Uterus (tissue), 4 donors: ENCODE measurements at places on chromosomes 11 and 22. TPM values are rescaled to one million over a fixed set of nuclear protein-coding genes. Genes with fewer than 3 reads are reported as not detected.

GRCh38 chr11:17734986-17735817 lies 621 bp downstream of the KCNC1 start:
- peak; percentile 58 for DNase-seq
- no peaks in the 10 kb centered on the region for H3K36me3 ChIP-seq
- H3K27me3 ChIP-seq, result peaks cover 20% of the 10 kb centered on the region
- no peak overlapping the region for H3K4me3 ChIP-seq
- H3K4me1 ChIP-seq, result peaks cover 11% of the 10 kb centered on the region

DNA sequence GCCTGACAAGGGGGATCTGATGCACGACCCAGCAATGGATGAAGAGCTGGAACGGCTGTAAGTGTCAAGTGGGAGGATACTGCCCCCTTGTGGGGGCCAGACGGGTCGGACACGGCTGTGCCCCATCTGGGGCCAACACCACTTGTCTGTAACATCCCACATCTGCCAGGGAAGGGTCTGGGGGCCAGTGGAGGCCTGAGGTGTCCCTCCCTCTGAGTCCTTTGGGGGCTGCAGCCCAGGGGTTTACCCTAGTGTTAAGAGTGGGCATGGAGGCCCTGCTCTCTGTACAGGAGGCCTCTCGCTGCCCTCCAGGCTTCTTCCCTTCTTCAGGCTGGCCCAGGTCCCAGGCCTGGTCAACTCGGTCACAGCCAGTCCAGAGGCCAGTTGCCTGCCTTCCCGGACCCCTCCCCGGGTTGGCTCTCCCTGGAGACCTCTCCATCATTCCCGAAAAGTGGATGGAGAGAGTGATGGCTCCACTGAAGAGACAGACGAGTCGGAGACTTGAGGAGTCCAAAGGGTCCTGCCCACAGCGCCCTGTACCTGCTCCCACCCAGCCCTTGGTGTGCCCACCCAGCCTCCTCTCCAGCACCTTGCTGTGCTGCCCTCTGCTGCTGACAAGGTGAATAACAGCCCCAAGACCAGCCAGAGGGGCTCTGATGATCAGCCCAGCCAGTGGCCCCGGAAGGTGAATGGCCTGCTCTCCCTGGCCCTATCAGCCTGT lies 15.4 kb downstream of the ARFGAP2 start:
- DNase-seq, result peak; percentile 53
- H3K27ac ChIP-seq, result peak overlapping the region; percentile 3
- no peaks in the 10 kb centered on the region for H3K36me3 ChIP-seq
- H3K27me3 ChIP-seq, result no peaks in the 10 kb centered on the region

DNA sequence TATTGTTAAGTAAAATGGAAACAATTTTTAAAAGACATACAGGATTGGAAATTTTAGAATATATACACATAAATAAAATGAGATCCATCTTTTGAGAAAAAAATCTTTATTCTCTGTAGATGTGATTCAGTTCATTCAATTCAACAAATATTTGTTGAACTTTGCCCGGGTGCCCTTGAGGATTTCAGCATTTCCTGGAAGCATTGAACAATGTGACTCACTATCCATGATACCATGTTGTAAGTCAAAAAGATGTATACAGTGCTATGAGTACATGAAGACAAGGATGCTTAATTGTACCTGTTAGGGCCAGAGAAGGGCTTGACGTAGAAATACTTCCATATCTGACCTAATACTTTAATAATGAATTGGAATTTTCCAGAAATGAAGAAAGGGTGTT lies 353.7 kb downstream of the METTL15 start:
- H3K4me3 ChIP-seq, result no peak overlapping the region
- H3K4me1 ChIP-seq, result no peaks in the 10 kb centered on the region
- H3K36me3 ChIP-seq, result no peaks in the 10 kb centered on the region
- H3K27me3 ChIP-seq, result no peaks in the 10 kb centered on the region

GRCh38 chr11:105274631-105275030 lies 135.1 kb upstream of the CARD18 start:
- no peaks in the 10 kb centered on the region for H3K4me1 ChIP-seq
- H3K27me3 ChIP-seq, result no peaks in the 10 kb centered on the region
- no peak for DNase-seq
- no peak overlapping the region for H3K4me3 ChIP-seq
- H3K36me3 ChIP-seq, result no peaks in the 10 kb centered on the region

GRCh38 chr11:120516461-120517389 lies 5.2 kb downstream of the GRIK4 start:
- no peaks in the 10 kb centered on the region for H3K36me3 ChIP-seq
- DNase-seq, result no peak
- no peak overlapping the region for H3K27ac ChIP-seq
- no peaks in the 10 kb centered on the region for H3K4me1 ChIP-seq
- no peaks in the 10 kb centered on the region for H3K27me3 ChIP-seq
- no peak overlapping the region for H3K4me3 ChIP-seq

GRCh38 chr22:19884954-19885751 lies 30.5 kb upstream of the GNB1L start:
- H3K36me3 ChIP-seq, result no peaks in the 10 kb centered on the region
- H3K27me3 ChIP-seq, result no peaks in the 10 kb centered on the region
- H3K27ac ChIP-seq, result no peak overlapping the region

GRCh38 chr11:67280788-67281551 lies 8.1 kb upstream of the ANKRD13D start:
- no peaks in the 10 kb centered on the region for H3K4me1 ChIP-seq
- DNase-seq, result no peak
- no peaks in the 10 kb centered on the region for H3K36me3 ChIP-seq

GRCh38 chr11:118211006-118211405 lies 13.8 kb downstream of the JAML start:
- no peaks in the 10 kb centered on the region for H3K27me3 ChIP-seq
- H3K27ac ChIP-seq, result no peak overlapping the region
- no peak for DNase-seq
- no peaks in the 10 kb centered on the region for H3K36me3 ChIP-seq

GRCh38 chr11:92967867-92968266 lies 1.6 kb upstream of the MTNR1B start:
- H3K27me3 ChIP-seq, result no peaks in the 10 kb centered on the region
- no peaks in the 10 kb centered on the region for H3K4me1 ChIP-seq
- DNase-seq, result no peak

DNA sequence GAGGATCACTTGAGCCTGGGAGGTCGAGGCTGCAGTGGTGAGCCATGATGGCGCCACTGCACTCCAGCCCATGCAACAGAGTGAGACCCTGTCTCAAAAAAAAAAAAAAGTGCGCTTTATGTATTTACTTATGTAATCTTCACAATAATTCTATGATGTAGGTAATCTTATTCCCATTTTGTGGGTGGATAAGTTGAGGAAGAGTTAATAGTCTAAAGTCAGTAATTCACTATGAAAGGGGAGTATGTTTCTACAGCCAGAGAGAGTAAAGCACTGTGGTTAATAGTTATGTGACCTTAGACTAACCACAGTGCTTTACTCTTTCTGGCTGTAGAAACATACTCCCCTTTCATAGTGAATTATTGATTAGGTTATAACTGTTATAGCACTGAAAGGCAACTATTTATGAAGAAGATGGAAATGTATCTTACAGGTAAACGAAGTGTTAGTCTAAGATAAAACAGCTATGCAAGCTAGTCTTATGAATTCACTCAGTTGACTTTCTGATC lies 11.9 kb downstream of the CTR9 start:
- H3K27me3 ChIP-seq, result no peaks in the 10 kb centered on the region
- no peak overlapping the region for H3K4me3 ChIP-seq
- H3K36me3 ChIP-seq, result no peaks in the 10 kb centered on the region
- H3K4me1 ChIP-seq, result no peaks in the 10 kb centered on the region
- H3K27ac ChIP-seq, result no peak overlapping the region
- no peak for DNase-seq

DNA sequence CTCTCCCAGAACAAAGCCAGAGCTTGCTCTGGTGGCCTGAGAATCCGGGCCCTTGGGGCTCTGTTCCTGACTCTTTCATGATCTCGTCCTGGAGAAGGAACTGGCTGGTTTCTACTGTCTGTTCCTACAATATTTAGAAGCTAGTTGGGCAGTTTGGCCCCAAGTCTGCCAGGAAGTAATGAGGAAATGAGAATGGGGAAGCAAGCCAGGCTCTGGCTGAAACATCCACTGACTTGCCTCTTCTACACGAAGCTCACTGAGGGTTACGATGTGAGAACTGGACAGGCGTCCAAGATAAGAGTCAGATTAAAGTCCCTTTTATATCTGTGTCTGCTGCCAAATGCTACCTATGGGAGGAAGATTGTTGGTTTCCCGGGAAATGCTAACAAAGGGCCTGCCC lies 110.0 kb upstream of the KIRREL3 start:
- H3K27ac ChIP-seq, result no peak overlapping the region
- H3K4me3 ChIP-seq, result no peak overlapping the region
- no peaks in the 10 kb centered on the region for H3K27me3 ChIP-seq

DNA sequence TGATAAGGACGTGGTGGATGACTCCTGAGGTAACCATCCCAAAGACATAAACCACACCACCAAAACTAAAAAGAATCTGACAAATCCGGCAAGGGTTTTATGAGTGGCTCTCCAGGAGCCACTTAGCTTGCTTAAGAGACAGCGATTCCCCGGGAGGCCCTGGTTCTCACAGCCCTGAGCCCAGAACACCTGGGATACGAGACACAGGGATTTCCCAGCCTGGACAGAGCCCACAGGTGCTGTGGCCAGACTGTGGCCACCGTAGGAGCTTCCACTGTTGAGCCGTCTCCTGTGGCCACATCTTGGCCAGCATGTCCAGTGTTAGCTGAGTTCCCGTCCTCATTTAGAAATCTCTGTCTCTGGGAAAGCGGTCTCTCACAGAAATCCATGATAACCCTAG lies 71.2 kb upstream of the ASPHD2 start:
- H3K27me3 ChIP-seq, result peaks cover 6% of the 10 kb centered on the region
- H3K27ac ChIP-seq, result no peak overlapping the region
- no peaks in the 10 kb centered on the region for H3K4me1 ChIP-seq
- no peaks in the 10 kb centered on the region for H3K36me3 ChIP-seq

DNA sequence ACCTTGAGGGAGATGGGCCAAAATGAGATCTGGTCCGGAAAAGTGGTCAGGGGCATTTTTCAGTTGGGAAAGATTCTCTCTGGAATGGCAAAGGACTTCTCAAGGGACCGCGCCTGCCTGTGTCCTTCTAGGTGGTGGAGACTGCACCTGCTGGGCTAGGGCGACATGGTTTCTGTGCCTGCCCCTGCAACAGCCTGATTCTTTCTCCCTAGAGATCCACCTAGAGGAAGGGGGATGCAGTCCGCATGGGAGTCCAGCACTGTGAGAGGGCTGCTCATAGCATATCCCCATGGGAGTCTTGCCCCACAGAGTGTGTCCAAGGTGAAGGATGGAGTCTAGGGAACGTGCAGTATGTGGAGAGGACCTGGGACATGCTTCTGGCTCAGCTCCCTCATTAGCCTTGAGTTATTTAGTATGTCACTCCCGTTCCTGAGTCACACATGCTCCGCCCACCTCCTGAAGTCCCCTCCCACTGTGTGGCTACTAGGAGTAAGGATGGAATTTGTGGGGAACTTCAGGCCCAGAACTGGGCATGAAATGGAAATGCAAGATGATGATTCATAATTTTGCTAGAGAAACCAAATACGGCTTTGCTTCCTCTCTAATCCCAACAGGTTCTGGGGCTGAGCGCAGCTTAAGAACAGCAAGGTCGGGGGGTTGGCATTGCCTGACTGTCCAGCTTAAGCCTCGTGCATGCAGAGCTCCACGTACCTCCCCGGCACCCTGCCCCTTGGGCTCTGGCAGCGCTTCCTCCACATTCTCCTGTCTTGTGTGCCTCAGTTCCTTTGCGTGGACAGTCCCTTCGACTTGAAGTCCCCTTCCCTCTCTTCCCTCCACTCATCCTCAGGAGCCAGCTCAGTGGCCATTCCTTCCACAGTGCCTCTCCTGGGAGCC lies 35.0 kb downstream of the GRIK4 start:
- peak; percentile 70 for DNase-seq
- no peak overlapping the region for H3K4me3 ChIP-seq
- peak overlapping the region; percentile 28 for H3K27ac ChIP-seq
- no peaks in the 10 kb centered on the region for H3K4me1 ChIP-seq

DNA sequence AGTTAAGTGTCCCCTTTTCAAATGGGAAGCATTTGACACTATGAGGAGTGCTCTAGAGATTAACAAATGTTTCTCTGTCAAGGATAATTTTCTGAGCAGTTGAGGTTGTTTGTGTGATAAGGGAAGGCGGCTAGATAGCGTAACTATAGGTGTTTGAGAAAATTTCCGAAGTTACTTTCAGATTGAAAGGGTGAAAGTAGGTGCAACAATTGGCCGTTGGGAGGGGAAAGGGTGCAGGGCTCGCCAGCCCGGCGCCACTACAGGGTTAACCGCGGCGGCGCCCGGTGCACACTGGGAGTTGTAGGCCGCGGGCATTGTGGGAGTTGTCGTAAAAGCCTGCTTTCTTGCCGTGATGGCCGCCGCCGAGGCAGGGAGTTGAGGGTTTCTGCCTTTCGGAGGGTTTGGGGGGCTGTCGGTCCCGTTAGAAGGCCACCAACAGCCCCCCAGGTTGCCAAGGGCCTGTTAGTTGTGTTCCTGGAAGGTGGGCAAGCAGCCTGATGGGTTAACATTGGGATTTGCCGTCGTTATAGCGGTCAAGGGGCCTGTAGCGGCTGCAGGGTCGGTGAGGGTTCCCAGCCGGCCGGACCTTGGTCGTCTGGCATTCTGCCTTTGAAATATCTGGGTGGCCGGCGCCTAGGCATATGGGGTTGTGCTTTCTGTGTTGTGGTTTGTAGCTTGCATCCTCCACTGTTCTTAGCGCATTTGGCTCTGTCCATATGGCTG lies 36.5 kb upstream of the HSD17B12 start:
- H3K36me3 ChIP-seq, result no peaks in the 10 kb centered on the region
- H3K27ac ChIP-seq, result peak overlapping the region; percentile 75

DNA sequence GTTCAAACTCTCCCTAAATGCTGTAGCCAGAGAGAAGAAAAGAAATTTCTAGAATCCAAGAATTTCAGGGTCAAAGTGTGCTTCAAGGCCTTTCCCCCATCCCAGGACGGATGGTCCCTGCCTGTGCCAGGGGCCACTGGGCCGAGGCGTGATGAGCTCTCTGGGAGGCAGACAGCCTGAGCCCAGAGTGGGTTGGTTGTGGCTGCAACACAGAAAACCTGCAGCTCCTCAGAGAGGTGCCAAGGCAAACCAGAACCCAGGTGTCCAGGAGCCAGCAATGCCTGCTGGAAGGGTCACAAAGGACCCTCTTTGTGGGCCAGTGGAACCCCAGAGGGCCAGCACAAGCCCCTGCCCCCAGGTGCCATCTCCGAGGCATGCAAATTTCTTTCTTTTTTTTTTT lies 2.6 kb upstream of the APOL6 start:
- H3K4me3 ChIP-seq, result no peak overlapping the region
- H3K4me1 ChIP-seq, result peaks cover 8% of the 10 kb centered on the region
- H3K36me3 ChIP-seq, result no peaks in the 10 kb centered on the region
- no peak for DNase-seq

GRCh38 chr11:10329356-10329755 lies 24.5 kb downstream of the ADM start:
- DNase-seq, result no peak
- H3K27me3 ChIP-seq, result no peaks in the 10 kb centered on the region
- no peak overlapping the region for H3K27ac ChIP-seq
- no peak overlapping the region for H3K4me3 ChIP-seq
- no peaks in the 10 kb centered on the region for H3K36me3 ChIP-seq

DNA sequence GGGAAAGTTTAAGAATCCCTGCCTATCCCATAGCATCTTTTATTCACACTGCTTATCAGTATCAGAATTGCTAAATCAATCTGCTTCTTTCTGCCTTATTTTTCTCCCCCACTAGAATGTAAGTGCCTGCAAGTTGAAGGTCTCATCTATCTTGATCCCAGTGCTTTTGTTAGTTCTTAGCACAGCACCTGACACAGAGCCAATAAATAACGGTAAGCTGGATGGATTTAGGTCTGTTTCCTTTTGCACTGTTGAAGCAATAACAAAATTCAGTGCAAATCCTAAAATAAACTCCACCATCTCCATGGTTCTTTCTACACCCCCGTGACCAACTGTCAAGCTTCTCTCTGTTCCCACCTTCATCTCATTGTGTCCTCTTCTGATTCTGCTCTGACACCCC lies 36.7 kb upstream of the CD44 start:
- H3K4me1 ChIP-seq, result peaks cover 3% of the 10 kb centered on the region
- no peak for DNase-seq
- H3K27me3 ChIP-seq, result no peaks in the 10 kb centered on the region
- no peaks in the 10 kb centered on the region for H3K36me3 ChIP-seq
- peak overlapping the region; percentile 25 for H3K27ac ChIP-seq

The ART1 gene
- total RNA-seq, result not detected

The TXNRD2 gene
- total RNA-seq, result 14.7 TPM
